Central memory CD8-positive, alpha-beta T cell (primary cell): ENCODE measurements at places on chromosomes 5 and 9.

DNA sequence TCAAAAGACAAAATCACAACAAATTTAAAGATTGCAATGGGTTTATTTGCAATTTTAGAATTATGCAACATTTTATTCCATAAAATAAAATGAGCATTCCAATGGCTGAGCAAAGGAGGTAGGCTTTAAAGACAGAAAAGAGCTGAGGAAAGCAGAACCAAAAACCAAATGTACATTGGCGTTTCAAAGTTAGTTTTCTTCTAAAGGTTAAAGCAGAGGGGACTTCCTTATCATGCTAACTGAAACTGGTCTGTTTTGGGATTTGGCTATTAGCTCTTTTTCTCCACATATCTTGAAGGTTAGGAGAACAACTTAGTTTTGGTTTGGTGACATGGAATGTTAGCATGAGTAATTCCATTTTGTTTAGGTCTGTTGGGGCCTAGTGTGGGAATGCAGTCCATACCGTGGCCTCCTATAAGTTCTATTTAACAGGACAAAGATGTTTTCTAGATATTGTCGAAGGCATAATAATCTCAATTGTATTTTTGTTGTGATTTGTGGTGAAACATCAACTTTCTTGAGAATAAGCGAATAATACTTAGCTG is 20.3 kb downstream of the DCP2 start:
- no peak for DNase-seq

GRCh38 chr9:90385146-90385545 is 257.5 kb downstream of the DIRAS2 start:
- DNase-seq = no peak

GRCh38 chr5:173529861-173530260 is 86.6 kb downstream of the BOD1 start:
- DNase-seq = no peak

GRCh38 chr5:54457094-54457862 is 1.8 kb downstream of the HSPB3 start:
- no peak for DNase-seq

GRCh38 chr9:16884952-16885513 is 14.6 kb upstream of the BNC2 start:
- DNase-seq = no peak

DNA sequence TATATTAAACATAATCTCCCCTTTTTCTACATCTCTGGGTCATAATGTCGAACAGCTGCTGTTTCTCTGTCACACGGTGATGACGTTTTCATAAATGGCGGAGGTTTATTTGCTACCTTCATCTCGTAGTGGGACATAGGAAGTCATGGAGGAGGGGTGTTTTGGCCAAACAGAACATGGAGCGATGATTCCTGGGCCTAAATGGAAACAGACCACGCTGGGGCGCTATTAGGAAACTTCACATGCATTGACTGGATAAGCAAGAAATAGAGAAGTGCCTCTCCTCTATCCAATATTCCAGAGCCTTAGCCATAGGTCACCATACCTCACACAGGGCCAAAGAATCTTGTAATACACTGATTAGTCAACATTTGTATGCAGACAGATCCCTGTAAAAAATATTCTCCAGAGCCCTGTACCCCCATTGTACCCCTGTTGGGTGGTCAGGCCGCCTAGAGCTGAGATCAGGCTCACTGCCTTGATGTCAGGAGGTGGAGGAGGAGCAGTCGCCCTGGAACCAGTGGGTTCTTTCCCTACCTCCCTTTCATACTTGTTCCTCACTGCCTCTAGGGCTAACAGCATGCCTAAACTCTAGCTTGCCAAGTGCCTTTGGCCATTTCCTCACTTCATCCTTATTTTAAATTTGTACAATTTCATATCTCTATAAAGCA is 77.8 kb upstream of the SPIN1 start:
- DNase-seq = no peak

DNA sequence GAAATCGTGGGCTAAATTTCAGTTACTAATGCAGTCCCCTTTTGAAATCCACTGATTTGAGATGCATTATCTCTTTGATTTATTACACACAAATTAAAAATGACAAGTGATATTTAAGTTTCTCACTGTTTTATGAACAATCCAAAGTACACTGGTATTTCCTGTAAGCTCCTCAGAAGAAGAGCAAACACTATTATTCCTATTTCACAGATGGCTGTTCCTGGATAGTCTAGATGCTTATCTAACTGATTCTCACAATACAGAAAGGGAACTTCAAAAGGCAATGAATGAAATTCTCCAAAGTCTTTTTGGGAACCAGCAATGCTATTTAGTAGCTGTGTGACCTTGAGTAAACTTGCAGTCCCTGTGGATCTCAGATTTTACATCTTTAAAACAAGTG is 404.7 kb upstream of the DAB2 start:
- DNase-seq = no peak

GRCh38 chr9:20030671-20031070 is 241.8 kb upstream of the SLC24A2 start:
- no peak for DNase-seq

GRCh38 chr5:107969847-107970246 is 299.1 kb upstream of the EFNA5 start:
- no peak for DNase-seq

DNA sequence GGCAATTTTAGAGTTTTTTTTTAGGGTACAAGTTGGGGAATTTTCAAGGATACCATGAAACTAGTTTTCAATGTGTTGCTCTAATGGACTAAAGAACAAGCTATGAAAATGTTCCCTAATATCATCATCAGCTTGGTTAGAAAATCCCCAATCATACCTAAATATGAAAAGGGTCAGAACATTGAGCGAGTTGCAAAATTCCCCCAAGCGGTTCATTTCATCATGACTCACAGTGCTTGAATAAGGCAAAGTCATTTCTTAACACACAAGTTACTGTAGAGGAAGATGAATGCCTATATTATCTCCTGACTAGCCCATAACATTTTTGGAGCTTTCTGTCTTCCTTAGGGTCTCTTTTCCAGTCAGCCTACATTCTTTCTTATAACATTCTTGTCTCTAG is 62.7 kb downstream of the ST8SIA4 start:
- no peak for DNase-seq

GRCh38 chr5:12672141-12672540 is 767.9 kb upstream of the CTNND2 start:
- no peak for DNase-seq
